ENCODE measurements at places on chromosomes 3 and 15. TPM values are rescaled to one million over a fixed set of nuclear protein-coding genes. Genes with fewer than 3 reads are reported as not detected.

Gene IL16
- 18.5 TPM for total RNA-seq

Gene CCDC9B
- 56.5 TPM for total RNA-seq

Gene SOX14
- total RNA-seq: not detected

Gene CADPS
- 1.1 TPM for total RNA-seq

Gene PPP1R14D
- not detected for total RNA-seq

Gene CTXN2
- total RNA-seq: not detected

Gene CHCHD6
- 15.9 TPM for total RNA-seq

- no peak for DNase-seq
These were observed 339 bp downstream of the AMT start for GRCh38 chr3:49421890-49422378.

- no peak for DNase-seq
These were observed 223.8 kb upstream of the ARRDC4 start for GRCh38 chr15:97736748-97737147.

GRCh38 chr3:98692787-98693473 is 70.2 kb upstream of the ST3GAL6 start:
- no peak for DNase-seq

DNA sequence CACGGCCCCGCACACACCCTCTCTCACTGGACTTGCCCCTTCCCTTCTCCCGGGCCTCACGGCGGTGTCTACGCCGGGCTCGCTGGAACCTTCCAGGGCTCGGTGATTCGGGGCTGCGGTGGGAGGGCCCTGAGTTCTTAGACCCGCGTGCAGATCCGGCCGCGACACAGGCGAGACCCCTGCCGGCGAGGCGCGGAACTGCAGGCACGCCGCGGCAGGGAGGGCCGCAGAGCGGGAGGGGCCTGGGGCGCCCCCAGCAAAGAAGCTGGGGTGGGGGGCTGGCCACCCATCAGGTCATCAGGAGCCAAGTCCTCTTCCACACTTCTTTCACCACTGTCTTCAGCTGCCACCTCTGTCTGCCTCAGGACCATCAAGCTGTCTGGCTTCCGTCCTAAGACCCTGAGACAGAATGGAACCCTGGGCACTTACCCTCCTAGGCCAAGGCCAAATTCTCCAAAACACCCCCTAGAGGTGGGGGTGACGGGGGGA is 164.5 kb downstream of the XXYLT1 start:
- no peak for DNase-seq

DNA sequence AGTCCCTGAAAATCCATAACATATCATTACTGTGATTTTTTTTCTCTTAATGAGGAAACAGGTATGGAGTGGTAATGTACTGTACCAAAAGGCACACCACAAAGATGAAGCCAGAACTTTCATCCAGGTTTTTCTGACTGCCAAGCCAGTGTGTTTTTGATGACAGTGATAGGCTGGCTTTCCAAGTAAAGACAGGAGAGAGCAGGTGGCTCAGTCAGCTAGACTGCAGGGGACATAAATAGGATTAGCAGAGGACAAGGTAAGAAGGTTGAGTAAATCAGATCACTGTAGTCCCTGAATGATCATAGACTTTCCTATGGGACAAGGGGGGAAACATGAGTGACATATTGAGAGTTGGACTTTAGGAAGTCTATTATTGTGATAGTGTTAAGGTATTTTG is 127.9 kb downstream of the GADL1 start:
- no peak for DNase-seq

- no peak for DNase-seq
These were observed 18.8 kb upstream of the SACM1L start for GRCh38 chr3:45670436-45670835.

DNA sequence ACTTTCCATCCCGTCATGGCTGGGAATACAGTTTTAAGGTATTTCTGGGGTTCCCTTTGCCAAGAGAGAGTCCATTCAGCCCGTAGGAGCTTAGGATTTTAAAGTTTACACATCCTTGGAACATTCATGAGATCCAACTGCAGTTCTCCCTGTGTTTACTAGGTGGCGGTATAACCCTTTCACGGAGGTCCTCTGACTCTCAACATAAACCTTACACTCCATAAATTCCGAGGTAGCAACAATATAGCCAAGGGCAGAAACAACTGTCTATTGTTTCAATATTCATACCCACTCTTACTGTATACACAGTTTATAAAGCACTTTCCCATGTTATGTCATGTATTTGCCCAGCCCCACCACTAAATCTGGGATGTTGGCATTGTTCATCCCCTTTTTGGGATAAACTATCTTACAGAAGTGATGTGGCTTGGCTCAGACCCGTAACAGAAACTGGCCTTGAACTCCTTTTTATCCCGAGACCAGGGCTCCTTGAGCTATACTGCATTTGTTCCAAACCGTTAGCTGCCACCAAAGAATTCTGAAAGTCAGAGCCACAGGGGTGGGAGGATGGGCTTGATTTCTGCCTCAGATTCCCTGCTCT is 69.2 kb upstream of the COL6A5 start:
- DNase-seq: no peak

DNA sequence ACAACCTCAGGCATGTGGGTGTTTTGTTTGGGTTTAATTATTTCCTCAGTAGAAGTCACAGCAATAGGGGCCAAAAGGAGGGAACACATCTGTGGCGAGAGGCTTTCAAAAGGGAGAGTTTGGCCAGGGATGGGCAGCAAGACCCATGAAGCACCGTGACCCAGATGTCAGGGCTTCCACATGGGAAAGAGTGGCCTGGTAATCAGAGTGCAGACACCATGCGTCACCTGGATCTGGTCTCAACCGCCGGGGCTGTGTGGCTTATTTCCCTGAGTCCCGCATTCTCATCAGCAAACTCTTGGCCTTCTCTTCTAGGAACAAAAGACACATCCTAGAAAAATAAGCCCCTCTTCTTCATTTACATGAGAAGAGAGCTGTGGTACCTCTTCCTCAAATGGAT is 12.4 kb upstream of the MUSTN1 start:
- DNase-seq: no peak

DNA sequence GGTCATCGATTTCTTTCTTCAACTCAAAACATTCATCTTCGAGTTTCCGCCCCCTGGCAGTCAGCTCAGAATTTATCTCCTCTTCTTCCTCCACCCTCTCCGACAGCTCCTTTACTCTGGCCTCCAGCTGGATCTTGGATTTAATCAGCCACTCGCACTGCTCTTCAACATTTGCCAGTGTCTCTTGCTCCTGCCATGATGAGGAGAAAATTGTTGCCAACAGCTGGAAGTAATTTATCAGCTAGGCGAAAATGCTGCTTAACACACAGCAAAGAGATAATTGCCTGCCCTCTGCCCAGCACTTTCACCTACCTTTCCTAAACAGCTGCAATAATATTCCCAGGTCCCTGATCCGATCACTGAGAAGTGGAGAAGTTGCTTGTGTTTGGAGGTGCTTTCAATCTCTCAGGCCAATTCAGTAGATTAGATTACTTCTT is 69.3 kb downstream of the MYH15 start:
- DNase-seq: no peak

- DNase-seq: no peak
These were observed 52.2 kb downstream of the REC114 start for GRCh38 chr15:73495181-73495580.

DNA sequence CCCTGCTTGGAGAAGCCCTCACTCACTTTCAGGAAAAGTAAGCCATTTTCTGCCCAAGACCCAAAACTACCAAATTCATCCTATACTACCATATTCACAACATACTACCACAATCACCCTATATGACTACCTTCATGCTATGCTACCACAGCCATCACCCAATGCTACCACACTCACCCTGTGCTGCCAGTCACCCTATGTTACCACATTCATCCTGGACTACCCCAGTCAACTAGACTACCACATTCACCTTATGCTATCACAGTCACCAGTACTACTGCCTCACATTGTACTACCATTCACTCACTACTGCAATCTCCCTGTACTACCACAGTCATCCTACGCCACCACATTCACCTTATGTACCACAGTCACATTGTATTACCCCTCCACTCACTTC is 58.4 kb upstream of the CDV3 start:
- DNase-seq: no peak

DNA sequence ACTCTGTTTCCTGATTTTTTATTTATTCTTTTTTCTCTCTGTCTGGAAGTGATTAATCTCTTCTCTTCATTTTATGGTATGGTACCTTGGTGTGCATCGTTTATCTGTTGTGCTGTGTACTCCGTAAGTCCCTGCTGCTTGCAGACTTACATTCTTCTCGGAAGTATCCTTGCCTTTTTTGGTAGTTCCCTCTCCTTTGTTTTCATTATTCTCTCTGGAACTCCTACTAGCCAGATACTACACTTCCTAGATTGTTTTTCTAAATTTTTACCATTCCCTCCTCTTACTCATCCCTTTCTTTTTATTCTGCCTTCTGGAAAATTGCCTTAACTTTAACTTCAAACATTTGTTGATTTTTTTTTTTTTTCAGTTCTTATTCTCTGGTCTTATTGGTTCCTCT is 27.2 kb downstream of the PIK3CA start:
- no peak for DNase-seq

DNA sequence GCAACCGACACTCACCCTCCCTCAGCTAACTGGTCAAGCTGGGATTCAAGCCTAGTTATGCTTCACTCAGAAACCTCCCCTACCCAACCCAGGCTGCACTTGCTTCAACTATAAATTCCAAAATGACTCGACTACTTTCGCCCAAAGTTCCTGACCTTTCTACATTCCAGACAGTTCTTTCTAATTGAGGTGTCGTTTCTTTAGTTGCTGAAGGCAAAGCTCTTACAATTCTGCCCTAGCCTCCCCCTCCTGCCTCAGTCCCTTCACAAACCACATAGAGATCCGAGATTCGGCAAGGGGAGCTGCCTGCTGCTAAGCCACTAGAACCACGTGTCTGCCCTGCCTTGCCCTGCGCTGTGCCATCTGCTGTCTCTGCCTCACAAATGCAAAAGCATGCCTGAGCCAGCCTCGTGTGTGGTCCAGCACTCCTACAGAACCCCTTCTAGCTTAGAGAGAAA is 74.7 kb upstream of the SH3GL3 start:
- no peak for DNase-seq

GRCh38 chr3:158181096-158181495 is 71.2 kb downstream of the RSRC1 start:
- DNase-seq: no peak

DNA sequence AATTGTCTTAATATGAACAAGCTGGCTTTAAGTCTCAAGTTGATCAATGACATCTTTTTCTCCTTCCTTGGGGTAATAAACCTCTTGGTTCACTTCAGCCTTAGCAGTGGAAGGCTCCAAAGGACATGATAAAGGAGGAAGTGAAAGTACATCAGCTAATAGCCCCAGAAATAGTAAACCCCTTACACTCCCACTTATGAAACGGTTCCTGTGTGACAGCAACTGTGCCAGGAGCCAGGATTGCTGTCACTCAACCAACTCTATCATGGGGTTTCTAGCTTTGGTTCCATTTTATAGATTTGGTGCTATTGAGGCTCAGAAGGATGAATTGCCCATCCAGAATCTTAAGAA is 216.7 kb downstream of the ABHD5 start:
- DNase-seq: no peak

DNA sequence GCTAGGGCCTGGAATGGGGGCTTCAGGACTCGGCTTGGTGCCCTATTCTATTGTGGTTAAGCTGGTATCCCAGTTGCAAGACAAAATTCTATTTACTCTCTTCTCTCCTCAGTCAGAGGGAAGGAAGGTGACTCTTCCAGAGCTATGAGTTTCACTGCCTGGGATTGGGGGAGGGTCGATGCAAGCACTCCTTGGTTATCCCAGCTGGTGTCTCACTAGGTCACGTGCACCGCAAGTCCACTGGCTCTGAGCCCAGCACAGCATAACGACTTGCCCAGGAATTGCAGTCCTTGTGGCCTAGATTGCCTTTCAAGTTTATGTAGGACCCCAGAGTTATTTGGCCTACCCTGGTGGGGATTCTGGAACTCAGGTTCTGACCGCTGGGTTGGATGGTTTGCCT is 958.8 kb downstream of the IGSF11 start:
- no peak for DNase-seq

GRCh38 chr3:30620402-30621360 is 14.3 kb downstream of the TGFBR2 start:
- no peak for DNase-seq

GRCh38 chr15:64337761-64338160 is 18.2 kb downstream of the CSNK1G1 start:
- DNase-seq: no peak

GRCh38 chr3:45881078-45882022 is 5.0 kb upstream of the CCR9 start:
- DNase-seq: no peak

All from ureter (tissue), 1 donor.